ENCODE measurements at places on chromosomes 7 and 10.

- DNase-seq: peak; percentile 16
Measured at GRCh38 chr10:124403548-124403947, 15.2 kb downstream of the OAT start.

DNA sequence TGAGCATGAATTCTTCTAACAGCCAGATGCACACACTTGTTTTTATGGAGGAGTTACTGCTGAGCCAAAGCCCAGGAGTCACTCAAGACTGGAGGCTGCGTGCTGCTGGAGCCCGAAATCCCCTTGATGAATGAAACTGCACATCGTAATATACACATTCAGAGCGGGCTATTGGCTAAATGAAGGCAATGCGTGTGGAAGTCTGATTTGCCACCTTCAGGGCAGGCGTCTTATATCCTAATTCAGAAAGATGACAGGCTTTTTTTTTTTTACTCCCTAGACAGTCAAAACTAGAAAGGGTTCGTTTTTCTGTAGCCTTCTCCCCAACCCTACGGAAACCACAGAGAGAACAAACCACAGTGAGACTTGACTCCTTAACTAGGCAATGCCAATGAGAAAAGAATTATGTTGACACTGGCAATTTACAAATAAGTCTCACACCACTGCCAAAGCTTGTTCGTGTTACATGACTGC lies 227.2 kb upstream of the KLF14 start:
- DNase-seq: peak; percentile 85

GRCh38 chr10:132566892-132567291 lies 29.3 kb downstream of the INPP5A start:
- no peak for DNase-seq

GRCh38 chr7:145183069-145183468 lies 347.2 kb upstream of the TPK1 start:
- no peak for DNase-seq

DNA sequence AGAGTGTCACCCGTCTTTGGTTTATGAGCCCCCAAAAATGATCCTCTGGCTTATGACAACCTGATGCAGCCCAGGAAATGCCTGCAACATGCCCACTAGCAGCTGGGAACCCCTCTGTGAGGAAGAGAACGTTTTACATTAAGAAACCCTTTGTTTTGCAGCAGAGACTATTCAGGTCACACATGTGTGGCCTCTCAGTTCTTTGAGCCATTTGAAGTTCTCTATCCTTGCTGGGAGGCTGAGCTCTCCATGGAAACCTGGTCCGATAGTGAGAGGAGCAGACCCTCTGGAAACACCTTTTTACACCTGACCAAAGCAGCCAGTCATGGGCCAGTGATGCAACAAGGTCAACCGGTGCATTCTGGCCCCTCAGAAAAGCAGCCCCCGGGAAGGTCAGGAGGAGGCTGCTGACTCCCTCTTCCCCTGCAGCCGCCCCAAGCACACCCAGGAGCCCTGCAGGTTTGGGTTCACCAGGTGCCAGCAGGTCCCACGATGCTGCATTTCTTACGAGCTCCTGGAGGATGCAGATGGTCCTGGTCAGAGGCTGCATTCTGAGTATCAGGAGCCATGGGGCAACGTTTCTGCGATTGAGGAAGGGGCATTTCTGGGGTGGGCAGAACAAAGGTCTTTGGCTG lies 134.3 kb downstream of the ZMYND11 start:
- no peak for DNase-seq

DNA sequence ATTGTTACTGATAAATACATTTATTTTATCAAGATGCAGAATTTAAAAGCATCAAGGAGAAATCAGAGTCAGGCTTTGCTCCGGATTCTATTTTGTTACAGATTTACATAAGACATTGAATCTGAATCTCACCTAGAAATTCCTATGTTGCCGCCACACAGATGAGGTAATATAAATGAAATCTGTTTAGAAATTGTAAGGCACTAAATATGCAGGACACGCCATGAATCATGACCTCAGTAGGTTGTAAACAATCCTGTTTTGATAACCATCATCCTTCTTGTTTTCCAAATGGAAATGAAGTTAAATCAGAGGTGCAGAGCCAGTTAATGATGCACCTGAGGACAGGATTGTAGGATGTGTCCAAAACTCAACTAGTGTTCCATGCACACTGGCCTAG lies 778.0 kb downstream of the MAGI2 start:
- DNase-seq: no peak

- DNase-seq: no peak
Measured at GRCh38 chr7:40698214-40698920, 563.6 kb downstream of the SUGCT start.

GRCh38 chr7:102836977-102837376 lies 75.8 kb upstream of the LRRC17 start:
- no peak for DNase-seq

GRCh38 chr7:29588900-29589696 lies 25.5 kb downstream of the PRR15 start:
- DNase-seq: peak; percentile 42

DNA sequence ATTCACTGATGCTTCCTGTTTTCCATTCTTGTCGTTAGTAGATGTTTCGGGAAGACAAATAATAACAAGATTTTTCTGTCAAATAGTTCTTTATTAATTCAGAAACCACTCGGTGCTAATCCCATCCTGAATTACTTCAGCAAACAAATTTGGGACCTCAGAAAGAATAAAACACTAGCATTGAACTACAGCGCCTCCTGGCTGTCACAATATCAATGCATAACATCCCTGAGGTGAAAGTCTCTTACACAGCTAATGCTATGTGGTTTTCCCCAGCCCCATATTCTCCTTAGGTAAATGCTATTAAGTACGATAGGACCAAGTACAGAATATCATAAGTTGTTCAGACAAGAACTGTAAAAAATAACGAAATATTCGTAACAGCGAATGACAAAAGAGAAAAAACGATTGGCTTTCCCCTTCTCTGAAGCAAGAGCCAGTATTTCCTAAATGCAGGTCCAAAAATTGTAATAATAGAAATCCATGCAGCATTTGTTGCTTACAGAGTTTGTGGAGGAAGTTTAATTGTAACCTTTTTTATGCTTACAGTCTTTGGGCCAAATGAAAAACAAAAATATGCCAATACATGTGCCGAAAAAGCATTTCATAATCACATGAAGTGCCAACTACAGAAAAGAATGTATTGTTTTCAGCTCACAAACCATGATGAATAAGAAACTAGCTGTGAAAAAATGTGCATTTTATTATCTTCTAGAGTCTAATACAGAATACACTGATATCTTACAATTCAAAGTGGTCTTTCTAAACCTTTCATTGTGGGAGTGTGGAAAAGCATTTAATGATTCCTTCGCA lies 47.3 kb downstream of the MYPN start:
- DNase-seq: peak; percentile 67

DNA sequence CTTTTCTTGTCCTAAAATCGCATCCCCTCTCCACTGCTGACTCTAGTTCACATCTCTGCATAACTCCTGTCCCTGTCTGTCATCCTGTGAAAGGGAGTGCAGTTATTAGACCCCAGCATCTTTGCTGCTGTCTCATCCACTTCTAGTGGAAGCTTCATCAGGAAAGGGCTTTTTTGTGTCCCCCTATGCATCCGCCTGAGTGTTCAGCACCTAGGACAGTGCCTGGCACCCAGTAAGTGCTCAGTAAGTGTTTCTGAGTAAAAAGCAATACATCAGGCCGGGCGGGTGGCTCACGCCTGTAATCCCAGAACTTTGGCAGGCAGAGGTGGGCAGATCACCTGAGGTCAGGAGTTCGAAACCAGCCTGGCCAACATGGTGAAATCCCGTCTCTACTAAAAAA lies 211.8 kb upstream of the FOXK1 start:
- DNase-seq: no peak

- DNase-seq: no peak
Measured at GRCh38 chr7:98992076-98992475, 113.7 kb downstream of the TRRAP start.

- DNase-seq: peak; percentile 39
Measured at GRCh38 chr10:52313933-52314821, at the start of gene DKK1. Gene DKK1, plus strand, starts transcription at chr10:52314281. Its CDS starts 154 bp downstream, at chr10:52314435.

GRCh38 chr10:117112220-117112619 lies 25.9 kb downstream of the VAX1 start:
- no peak for DNase-seq

DNA sequence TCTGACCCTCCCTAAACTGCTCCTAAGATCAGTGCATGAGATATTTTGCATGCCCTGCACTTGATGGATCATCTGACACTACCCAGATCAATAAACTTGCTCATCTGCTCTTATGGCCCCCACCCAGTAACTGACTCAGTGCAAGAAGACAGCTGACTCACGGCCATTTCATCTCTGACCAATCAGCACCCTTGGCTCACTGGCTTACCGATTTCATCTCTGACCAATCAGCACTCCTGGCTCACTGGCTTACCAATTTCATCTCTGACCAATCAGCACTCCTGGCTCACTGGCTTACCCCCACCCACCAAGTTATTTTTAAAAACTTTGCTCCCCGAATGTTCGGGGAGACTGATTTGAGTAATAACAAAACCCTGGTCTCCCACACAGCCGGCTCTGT lies 37.2 kb upstream of the OPTN start:
- DNase-seq: peak; percentile 33

GRCh38 chr7:45920502-45921380 lies at the start of gene IGFBP3:
Gene IGFBP3, minus strand, starts transcription at chr7:45921272. Its CDS starts 132 bp downstream, at chr7:45921140.
- DNase-seq: no peak

GRCh38 chr10:104045151-104046089 lies 40.3 kb downstream of the COL17A1 start:
- DNase-seq: peak; percentile 27

- no peak for DNase-seq
Measured at GRCh38 chr7:51459809-51460208, 143.2 kb upstream of the COBL start.

DNA sequence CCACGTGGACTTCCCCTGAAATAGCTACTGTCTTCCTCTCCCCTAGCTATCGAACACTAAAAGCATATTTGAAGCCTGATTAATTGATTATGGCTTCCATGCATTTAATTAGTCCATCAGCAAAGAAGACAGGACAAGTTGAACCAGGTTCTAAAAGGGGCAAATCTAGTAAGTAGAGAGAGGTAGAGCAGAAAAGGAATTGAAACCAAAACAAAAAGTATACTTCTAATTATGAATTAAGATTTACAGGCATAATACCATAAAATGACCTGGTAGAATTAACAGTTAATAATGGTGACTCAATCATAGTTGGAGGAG lies 393 bp upstream of the DNAJC1 start:
- DNase-seq: no peak

DNA sequence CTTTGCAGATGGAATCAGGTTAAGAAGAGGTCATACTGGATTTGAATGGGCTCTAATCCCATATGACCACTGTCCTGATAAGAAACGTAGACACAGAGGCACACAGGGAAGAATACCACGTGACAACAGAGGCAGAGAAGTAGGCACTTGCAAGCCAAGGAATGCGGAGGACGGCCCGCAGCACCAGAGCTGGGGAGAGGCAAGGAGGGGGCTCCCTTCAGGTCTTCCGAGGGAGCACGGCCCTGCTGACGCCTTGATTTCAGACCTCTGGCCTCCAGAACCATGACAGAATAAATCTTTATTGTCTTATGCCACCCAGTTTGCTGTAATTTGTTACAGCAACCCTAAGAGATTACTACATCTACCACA lies 44.7 kb upstream of the TMEM213 start:
- DNase-seq: no peak

GRCh38 chr10:44382131-44382858 lies 2.6 kb downstream of the CXCL12 start:
- no peak for DNase-seq

- DNase-seq: no peak
Measured at GRCh38 chr10:78648256-78648860, 420.4 kb upstream of the ZMIZ1 start.

DNA sequence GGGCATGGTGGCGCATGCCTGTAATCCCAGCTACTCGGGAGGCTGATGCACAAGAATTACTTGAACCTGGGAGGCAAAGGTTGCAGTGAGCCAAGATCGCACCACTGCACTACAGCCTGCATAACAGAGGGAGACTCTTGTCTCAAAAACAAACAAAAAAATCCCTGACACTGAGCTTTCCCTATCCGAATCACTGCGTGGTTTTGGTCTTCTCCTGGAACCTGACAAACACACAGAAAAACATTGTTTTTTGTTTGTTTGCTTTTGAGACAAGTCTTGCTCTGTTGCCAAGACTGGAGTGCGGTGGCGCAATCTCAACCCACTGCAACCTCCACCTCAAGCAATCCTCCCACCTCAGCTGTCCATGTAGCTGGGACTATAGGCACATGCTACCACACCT lies 50.4 kb upstream of the PTPRN2 start:
- no peak for DNase-seq

DNA sequence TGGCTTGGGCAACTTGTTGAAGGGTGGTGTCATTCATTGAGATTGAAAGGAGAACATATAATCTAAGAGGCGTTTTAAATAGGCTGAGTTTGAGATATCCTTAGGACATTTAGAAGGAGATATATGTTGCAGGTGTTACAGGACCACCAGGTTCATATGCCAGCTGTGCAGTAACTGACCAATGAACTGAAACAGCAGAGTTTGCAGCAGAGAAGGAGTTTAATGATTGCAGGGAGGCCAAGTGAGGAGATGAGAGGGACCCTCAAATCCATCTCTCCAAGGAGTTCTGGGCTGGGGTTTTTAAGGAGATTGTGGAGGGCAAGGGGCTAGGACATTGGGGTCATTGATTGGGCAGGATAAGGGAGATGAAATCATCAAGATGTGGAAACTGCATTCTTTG lies 74.5 kb downstream of the SEC23IP start:
- no peak for DNase-seq

GRCh38 chr7:99665312-99666012 lies 14.3 kb downstream of the CYP3A5 start:
- peak; percentile 31 for DNase-seq

GRCh38 chr10:69318867-69319727 lies 40.8 kb downstream of the HK1 start:
- peak; percentile 89 for DNase-seq

DNA sequence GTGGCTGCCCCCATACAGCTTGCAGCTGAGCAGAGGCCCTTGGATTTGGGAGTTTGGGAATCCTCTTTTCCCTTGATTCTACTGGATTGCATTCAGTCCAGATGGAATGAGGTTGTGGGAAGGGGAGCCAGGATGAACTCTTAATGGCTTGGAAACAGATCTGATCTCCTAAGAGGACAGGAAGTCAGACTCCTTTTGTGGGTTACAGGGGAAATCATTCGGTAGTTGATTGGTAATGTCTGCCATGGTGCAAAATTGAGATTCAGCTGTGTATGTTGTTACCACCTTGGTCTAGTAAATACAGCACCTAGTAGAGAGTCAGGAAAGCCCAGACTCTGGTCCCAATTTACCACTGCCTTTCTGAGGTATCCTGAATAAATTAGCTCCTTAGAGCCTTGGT lies 144.2 kb upstream of the TNRC18 start:
- DNase-seq: no peak

GRCh38 chr10:13117841-13118783 lies 18.1 kb downstream of the OPTN start:
- no peak for DNase-seq
